Thymus (tissue), 14 donors: ENCODE measurements at places on chromosomes 5 and 9. TPM values are rescaled to one million over a fixed set of nuclear protein-coding genes. Genes with fewer than 3 reads are reported as not detected.

The FOXD4L4 gene
- 0.09 TPM for polyA plus RNA-seq

The PCDHGB4 gene
- 1.6 TPM for polyA plus RNA-seq

DNA sequence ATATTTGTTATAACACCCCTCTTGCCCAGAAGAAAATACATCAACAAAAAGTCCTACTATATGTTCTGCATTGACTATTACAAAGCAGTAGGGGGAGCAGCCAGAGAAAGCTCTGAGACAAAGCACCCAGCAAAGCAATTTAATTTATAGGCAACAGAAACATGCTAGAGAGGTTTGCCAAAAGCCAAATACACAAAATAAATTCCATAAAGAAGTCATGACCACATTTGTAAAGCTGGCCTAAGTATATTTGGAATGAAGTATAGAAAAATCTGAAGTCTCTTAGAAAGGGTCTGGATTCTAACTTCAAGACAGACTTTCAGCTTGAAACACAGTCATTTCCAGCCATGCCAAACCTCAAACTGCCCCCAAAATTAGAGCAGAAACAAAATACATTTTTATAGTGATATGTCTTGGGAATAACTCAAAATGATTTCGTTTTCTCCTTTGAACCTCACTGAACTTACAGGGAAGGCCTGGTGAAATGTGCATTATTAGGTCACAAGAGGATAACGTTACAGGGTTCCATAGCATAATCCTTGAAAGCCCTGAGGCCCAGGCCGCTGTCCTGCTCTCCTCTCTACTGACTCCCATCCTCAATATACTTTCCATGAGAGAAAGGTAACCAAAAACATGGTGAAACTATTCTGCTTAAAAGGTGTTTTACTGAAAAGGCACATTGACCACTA lies 451.8 kb downstream of the RAB3C start:
- H3K36me3 ChIP-seq: peaks cover 8% of the 10 kb centered on the region
- no peaks in the 10 kb centered on the region for H3K27me3 ChIP-seq
- peak overlapping the region; percentile 50 for H3K27ac ChIP-seq
- peaks cover 2% of the 10 kb centered on the region for H3K4me1 ChIP-seq

GRCh38 chr9:38424918-38425317 lies 664 bp upstream of the IGFBPL1 start:
- peaks cover 65% of the 10 kb centered on the region for H3K27me3 ChIP-seq
- no peak overlapping the region for H3K4me3 ChIP-seq
- DNase-seq: no peak
- no peak overlapping the region for H3K27ac ChIP-seq

DNA sequence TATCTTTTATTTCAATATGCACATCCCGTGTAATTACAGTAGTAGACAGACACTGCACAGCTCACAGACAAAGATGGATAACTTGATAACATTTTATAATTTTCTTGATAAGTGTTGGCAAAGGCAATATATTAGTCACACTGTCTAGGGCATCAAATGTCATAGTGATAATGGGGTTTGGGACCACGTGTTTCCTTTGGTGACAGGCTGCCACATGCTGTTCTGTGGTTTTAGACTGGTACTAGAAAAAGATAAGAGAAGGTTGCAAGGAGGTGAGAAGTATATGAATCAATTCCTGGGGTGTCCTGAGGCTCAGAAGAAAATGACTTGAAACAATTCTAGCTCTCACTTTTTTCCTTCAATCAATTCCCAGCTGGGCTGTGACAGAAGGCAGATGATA lies 258.8 kb upstream of the CHD1 start:
- no peak for DNase-seq
- no peaks in the 10 kb centered on the region for H3K4me1 ChIP-seq
- no peaks in the 10 kb centered on the region for H3K36me3 ChIP-seq
- H3K27ac ChIP-seq: no peak overlapping the region
- H3K27me3 ChIP-seq: no peaks in the 10 kb centered on the region
- H3K4me3 ChIP-seq: no peak overlapping the region

DNA sequence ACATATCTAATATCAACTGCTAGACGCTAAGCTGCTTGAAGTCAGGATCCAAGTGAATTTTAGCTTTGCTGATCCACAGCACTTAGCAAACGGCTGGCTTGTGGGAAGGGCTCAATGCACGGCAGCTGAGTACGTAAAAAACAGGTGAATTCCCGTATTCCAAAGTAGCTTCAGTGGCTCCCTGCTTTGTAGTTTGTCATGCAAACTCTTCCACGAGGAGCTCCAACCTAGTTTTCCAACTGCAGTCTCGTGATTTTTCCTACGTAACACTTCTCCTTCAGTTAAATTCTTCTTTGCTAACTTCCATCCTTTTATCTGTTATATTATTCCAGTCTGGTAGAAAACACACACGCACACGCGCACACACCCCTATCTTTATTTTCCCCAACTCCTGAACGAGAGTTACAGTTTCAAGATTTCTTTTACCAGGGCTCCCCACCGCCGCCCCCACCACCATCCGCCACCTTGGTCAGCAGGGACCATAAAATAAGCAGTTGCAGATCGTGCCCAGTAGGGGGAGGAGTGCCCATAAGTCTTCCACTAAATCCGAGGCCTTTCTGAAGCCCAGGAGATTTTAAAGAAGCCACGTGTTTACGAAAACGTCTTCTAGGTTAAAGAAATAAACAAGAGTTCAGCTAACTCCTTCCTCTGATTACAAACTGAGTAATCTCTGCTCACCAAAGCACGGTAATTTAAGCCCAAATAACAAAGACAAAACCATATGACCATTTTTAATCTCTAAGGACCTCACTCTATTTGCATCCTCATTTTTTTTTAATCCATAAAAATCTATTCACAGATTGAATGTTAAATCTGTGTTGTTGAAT lies 34.8 kb upstream of the TRIO start:
- DNase-seq: peak; percentile 52
- peaks cover 2% of the 10 kb centered on the region for H3K4me1 ChIP-seq
- no peaks in the 10 kb centered on the region for H3K27me3 ChIP-seq
